Stimulated activated CD4-positive, alpha-beta T cell treated with anti-CD3 and anti-CD28 coated beads, Interleukin-2, amount 100 ng/mL, for 48 hours (primary cell): ENCODE measurements at places on chromosomes 2 and 18.

DNA sequence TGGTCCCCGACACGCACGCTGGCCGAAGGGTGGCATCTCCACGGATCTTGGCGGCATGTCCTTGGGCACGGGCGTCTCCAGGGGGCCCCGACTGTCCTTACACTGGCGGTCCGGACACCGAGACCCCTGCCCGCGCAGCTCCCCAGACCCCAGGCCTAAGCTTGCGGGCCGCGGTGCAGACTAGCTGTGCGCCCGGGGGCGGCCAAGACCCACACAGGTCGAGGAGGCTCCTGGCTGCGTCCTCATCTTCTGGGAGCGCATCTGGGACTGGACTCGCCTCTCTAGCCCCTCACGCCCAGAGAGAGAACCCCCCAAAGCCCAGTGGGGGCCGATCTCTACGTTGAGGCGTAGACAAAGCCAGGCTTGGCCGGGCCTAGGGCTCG is 475 bp upstream of the TWIST2 start:
- DNase-seq = no peak

DNA sequence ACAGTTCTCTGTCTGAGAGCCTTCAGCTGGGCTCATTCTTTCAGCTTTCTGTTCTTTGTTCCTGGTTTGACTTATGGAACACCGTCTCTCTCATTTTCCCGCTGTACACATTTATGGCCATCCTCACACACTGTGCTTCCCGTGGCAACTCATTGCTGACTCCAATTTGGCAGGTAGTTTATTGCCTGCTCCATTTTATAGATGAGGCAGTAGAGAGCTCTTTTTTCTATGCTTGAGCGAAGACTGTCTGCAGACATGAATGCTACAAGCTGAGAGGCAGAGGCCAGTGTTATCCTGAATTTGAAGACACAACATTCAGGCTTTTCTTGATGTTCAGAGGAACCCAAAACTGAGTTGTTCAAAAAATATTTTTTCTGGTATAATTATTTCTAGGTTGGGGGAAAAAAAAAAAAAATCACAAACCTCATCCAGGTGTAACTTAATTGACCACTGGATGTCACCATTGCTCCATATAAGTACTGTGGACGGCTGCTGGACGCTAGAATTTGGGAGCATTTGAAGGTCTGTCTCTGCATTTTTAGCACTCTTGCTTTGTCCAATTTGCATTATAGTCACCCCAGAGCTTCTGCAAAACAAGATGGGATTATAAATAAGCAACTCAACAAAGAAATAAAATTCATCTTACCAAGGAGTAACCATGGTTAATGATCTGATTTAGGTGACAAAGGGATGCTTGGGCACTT is 83.5 kb downstream of the HRH4 start:
- DNase-seq = no peak

GRCh38 chr2:236600892-236601291 is 31.3 kb downstream of the ACKR3 start:
- DNase-seq = no peak

- DNase-seq = no peak
Measured at GRCh38 chr18:9401176-9401575, 66.6 kb downstream of the TWSG1 start.

- no peak for DNase-seq
Measured at GRCh38 chr2:127503491-127503890, 22.8 kb downstream of the IWS1 start.

- DNase-seq = no peak
Measured at GRCh38 chr18:47235096-47235495, 16.4 kb downstream of the SKOR2 start.

GRCh38 chr18:44437603-44438002 is 243.1 kb upstream of the SETBP1 start:
- no peak for DNase-seq

- no peak for DNase-seq
Measured at GRCh38 chr2:224971214-224971613, 71.1 kb downstream of the DOCK10 start.

DNA sequence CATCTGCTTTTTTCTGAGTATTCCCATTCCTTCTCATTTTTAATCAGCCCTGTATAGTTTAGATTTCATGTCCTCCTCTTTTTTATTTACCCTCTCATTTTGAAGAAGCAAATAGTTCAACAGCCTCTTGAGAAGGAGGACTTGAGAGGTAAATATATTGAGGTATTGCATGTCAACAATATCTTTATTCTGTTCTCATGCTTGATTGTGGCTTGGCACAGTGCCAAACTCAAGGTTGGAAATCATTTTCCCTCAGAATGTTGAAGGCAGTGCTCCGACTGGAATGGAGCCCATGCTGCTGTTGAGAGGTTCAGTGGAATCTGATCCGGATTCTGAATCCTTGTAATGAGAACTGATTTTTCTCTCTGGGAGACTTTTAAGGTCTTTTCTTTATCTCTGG is 31.0 kb upstream of the GALNT3 start:
- DNase-seq = no peak
